Ecto neural progenitor cell (in vitro differentiated cells): ENCODE measurements at places on chromosomes 13 and 19.
A peak's percentile ranks its signal among the peaks of the same experiment; 100 is the strongest.

- no peak for DNase-seq
Observed at GRCh38 chr13:27559719-27560118, 60.6 kb downstream of the LNX2 start.

DNA sequence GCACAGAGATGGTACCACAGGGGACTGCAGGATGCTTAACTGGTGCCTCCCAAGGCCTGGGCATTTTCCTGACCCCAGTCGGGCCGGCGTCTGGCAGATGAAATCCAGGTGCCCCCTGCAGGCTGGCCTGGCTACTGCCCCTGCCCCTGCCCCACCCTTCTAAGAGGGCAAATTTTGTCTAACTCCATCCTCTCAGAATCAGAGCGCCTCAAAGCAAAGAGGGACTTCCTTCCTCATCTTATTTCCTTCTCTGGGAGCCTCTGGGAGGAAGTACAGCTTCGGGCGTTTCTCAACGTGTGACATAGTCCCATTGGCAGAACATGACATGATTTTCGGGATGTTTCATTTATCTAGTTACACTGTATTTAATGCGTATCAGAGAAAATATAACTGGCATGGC is 2.7 kb downstream of the PRKACA start:
- DNase-seq = no peak

DNA sequence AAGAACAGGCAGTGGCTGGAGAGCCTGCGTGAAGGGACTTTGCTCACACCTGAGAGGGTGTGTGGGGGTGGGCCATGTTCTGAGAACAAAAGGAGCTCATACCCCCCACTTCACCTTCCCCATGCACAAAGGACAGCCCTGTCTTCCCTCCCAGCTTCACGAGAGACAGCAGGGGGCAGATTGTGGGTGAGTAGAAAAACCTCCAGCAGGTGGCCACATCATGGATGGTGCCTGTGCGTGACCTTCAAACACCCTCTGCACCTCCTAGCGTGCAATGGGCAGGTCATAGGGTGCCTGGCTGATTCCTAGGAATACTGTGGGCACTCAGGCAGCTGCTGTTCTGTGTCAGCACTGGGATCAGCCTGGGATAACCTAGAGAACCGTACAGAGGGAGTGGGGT is 36.3 kb upstream of the PSG9 start:
- DNase-seq = no peak

DNA sequence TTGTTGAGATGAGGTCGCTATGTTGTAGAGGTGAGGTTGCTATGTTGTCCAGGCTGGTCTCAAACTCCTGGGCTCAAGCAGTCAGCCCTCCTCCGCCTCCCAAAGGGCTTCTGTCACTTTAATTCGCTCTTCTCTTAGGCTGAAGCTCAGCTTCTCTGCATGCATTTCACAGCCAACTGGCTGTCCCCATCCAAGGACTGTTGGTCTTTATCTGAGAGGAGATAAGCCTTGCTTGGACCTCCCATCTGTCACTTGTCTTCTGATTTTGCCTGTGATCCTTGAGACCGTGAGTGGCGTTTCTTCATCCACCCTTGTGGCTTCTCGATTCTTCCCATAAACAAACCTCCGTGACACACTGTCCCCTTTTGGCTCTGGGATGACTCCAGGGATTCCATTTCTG is 24.4 kb downstream of the CERS1 start:
- DNase-seq = no peak

GRCh38 chr19:17289489-17289888 is 7.8 kb downstream of the ANKLE1 start:
- DNase-seq = peak; percentile 87
